ENCODE measurements at places on chromosomes 1 and 21.

DNA sequence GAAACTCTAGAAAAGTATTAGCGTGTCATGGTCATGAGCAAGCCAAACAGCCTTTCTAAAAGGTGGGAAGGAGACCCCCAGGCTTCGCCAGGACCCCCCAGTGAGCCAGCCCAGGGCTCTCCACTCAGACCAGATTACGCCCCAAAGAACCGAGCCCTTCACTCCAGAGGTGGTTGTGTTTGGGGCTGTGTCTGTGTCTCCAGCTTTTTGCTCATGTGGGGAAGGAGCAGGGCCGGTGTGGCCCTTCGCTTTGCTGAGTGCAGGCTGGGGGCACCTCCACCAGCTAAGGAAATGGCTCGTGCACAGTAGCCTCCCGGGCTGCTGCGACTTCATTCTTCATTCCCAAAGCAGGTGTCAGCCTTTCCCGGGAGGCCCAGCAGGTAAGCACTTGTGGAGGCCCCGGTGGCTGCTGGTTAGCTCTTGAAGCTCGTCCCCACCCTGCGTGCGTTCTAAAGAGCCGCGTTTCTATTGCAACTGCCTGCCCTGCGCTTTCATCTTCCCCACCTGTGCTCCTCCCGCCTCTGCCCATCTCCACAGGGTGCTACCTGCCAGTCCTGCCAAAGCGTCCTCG lies 531 bp downstream of the TSPEAR start:
- DNase-seq: no peak

GRCh38 chr1:43977376-43978263 lies 1.4 kb upstream of the B4GALT2 start:
- DNase-seq: no peak

- no peak for DNase-seq
These were observed 9.5 kb downstream of the SLC45A3 start for GRCh38 chr1:205670611-205671430.

GRCh38 chr1:43367026-43367903 lies 546 bp downstream of the ELOVL1 start:
- no peak for DNase-seq

GRCh38 chr1:92483610-92484471 lies 2.9 kb downstream of the GFI1 start:
- peak; percentile 38 for DNase-seq

- no peak for DNase-seq
These were observed 167.1 kb downstream of the DHRS3 start for GRCh38 chr1:12450756-12451559.

DNA sequence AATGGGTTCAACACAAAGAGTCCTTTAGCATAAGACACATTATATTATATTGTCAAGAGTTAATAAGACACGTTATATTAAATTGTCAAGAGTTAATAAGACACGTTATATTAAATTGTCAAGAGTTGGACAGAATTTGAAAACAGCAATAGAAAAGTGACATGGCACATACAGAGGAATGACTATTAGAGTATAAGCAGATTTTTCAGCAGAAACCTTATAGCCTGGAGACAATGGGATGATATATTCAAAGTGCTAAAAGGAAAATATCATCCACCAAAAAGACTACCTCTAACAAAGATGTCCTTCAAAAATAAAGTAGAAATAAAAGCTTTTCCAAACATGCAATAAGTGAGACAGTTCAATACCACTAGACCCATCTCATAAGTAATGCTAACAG lies 36.0 kb upstream of the HSPA13 start:
- DNase-seq: no peak

GRCh38 chr1:64358692-64359091 lies 111.2 kb upstream of the CACHD1 start:
- no peak for DNase-seq

DNA sequence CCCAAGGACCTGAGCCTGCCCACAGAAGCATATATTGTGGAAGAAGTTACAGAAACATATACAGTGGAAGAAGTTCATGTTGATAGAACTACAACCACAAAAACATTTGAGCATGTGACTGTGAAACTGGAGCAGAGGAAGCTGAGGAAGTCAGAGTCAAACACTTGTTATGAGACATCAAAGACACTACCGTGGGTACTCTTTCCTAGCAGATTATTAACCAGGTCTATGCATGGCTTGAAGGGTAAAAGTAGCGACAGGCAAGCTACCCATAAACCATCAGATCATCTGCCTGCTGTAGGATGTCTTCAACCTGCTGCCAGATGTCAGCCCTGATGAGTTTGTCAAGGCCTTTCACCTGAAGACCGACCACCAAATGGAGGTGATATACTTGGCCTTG lies 35.8 kb downstream of the IVNS1ABP start:
- DNase-seq: no peak

- no peak for DNase-seq
These were observed 33.7 kb downstream of the RAB3B start for GRCh38 chr1:51956528-51957509.

DNA sequence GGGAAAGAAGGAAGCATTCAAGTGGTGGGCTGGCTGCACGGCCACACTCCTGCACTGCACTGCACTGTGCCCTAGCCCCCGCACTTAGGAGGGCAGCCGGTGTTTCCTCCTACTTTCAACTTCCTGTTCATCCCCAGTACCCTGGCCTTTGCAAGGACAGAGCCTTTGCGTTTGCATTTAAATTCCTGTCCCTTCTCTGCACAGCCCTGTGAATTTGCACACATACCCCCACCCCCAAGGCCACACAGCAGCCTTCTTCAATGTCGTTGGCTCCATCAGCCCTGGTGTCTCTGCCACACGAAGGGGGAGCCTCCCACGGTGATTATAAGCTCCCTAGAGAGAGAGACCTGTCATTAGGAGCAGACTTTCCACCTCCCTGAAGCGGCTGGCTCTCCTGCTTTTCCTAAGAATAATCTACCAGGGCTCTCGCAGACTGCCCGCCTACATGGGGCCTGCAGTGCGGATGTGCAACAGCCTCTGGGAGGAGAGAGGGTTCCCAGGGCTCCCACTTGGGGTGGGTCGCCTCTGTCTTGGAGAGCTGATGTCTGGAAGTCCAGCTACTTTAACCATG lies 13.2 kb upstream of the SLC45A3 start:
- peak; percentile 22 for DNase-seq

DNA sequence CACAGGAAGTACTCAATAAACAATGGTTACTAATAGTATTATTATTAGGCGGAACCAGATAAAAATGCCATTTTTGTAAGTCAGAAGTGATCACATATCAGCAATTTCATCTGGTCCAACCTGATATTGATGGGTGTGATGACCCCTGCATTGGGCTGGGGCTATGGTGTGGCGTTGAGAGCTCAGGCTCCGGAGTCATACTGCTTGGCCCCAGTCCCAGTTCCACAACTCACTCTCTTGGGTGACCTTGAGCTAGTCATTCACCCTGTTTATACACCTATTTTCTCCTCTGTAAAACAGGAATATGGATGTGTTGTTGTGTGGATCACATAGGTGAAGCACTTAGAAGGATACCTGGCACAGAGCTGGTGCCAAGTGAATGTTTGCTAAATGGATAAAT lies 229.4 kb upstream of the POU3F1 start:
- no peak for DNase-seq

DNA sequence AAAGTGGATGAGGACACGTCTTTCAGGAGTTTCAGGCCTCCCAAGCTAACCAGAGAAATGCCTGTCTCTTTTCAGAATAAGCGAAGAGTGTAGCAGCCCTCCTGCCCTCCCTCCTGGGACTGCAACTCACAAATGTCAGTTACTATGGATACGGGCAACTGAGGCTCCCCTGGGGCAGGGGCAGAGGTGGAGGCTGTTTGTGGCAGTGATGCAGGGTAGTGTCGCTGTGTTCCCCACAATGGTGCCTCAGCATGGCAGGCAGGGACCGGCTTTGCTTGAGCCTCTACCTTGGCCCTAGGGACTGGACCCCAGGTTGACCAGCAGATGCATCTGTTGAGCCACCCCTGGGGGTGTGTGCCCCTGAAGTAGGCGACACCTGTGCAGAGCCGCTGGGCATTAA lies 10.2 kb downstream of the NFASC start:
- DNase-seq: no peak

GRCh38 chr1:64505944-64506655 lies 36.2 kb downstream of the CACHD1 start:
- DNase-seq: no peak

GRCh38 chr1:225577241-225577640 lies 75.7 kb downstream of the ENAH start:
- DNase-seq: no peak

DNA sequence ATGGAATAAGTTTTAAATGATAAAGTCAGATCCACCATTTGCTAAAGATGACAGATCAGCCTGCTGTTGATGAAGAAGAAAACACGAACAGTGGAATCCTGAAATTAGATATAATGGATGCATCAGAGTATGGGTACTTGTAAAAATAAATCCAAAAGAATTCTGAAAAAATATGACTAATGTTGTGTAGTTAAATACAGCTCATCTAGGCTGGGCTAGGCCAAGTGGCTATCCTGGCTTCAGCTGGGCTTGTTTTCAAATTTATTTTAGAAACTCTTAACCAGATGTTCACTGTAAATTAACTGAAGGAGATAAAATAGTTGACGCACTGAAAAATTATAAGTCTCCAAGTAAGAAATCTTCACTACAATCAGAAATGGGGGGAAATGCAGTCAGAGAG lies 7.4 kb upstream of the RGS2 start:
- no peak for DNase-seq

DNA sequence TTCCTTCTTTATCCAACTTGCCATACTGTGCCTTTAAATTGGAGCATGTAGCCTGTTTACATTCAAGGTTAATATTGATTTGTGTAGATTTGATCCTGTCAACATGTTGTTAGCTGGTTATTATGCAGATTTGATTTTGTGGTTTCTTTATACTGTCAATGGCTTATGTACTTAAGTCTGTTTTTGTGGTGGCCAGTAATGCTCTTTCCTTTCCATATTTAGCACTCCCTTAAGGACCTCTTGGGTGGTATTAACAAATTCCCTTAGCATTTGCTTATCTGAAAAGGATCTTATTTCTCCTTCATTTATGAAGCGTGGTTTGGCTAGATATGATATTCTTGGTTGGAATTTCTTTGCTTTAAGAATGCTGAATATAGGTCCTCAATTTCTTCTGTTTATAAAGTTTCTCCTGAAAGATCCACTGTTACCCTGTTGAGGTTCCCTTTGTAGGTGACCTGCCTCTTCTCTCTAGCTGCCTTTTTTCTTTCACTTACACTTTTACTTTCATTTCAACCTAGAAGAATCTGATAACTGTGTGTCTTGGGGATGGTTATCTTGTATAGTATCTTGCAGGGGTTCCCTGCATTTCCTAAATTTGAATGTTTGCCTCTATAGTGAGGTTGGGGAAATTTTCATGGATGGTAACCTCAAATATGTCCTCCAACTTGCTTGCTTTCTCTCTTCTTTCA lies 86.9 kb upstream of the NEGR1 start:
- DNase-seq: no peak

- no peak for DNase-seq
These were observed 32.4 kb downstream of the SLAMF1 start for GRCh38 chr1:160614410-160614809.
